ENCODE measurements at places on chromosomes 7 and 10. TPM values are rescaled to one million over a fixed set of nuclear protein-coding genes. Genes with fewer than 3 reads are reported as not detected.

GRCh38 chr10:4781955-4782354 lies 44.1 kb upstream of the AKR1E2 start:
- DNase-seq: peak; percentile 86

GDF2 gene
- not detected for total RNA-seq

- DNase-seq: no peak
Measured at GRCh38 chr10:12077580-12078180, 8.9 kb downstream of the DHTKD1 start.

DNA sequence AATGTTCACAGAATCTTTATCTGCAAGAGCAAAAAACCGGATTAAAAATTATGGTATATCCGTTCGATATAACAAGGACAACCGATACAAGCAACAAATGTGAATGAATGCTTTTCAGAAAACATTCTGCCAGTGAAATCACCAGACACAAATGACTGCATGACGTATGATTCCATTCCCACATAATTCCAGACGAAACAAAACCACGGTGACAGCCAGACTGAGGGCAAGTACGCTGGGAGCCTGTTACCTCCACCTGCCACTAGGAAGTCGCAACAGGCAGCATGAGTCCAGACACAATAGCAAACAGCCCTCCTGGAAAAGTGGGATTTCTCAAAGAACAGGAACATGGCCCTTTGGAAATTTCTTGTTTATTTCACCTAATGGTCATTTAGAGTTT lies 41.7 kb downstream of the MAD1L1 start:
- DNase-seq: no peak

DNA sequence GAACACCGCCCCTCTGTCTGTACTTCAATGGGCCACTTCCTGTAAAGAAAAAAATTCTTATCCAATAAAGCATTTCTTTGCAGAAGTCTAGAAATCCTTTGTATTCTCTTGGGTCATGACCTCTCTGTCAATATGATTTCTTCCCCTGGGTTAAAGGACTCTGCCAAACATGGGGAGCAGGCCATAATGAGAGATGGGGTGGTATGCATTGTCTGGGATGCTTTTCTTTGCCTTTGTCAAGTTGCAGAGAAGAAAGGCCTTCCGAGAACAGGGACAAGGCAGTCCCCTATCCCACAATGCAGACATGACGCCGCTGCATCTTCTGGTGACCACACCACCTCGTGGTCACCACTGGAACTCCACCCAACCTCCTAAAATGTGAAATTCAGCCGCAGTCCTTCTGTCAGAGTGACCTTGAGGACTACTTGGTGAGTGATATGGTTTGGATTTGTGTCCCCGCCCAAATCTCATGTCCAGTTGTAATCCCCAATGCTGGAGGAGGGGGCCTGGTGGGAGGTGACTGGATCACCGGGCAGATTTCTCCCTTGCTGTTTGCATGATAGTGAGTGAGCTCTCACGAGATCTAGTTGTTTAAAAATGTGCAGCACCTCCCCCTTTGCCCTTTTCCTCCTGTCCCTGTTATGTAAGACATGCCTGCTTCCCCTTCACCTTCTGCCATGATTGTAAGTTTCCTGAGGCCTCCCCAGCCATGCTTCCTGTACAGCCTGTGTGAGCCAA lies 15.2 kb upstream of the FRMPD2 start:
- peak; percentile 50 for DNase-seq

TAS2R5 gene
- not detected for total RNA-seq

Data from Caki2 (cell line).